ENCODE measurements at places on chromosomes 4 and X.

GRCh38 chr4:2733001-2733843 is 22.9 kb downstream of the TNIP2 start:
- no peak for DNase-seq

DNA sequence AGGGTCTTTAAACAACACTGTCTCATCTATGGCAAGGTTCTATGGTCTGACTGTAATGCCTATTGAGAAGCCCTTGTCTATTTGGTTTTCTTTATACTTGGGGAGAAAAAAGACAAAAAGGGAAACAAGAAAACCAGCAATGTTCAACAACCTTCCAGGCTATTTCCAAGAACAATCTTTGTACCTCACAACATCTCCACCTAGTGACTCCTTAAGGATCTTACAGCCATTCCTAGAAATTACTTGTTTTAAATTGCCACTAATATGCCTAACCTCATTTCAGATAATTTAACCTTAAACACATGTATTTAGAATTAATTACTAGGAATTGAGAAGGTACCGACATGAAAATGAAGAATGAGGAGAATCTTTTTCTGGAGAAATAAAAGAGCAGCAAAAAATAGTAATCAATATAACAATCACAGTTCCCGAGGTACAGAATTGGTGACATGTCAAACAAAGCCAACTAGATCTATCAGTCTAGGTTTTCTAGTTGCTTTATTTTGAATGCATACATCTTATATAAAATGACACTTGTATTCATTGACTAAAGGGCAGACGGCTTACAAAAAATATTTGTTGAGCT is 1.6 kb upstream of the RBM46 start:
- DNase-seq, result no peak

DNA sequence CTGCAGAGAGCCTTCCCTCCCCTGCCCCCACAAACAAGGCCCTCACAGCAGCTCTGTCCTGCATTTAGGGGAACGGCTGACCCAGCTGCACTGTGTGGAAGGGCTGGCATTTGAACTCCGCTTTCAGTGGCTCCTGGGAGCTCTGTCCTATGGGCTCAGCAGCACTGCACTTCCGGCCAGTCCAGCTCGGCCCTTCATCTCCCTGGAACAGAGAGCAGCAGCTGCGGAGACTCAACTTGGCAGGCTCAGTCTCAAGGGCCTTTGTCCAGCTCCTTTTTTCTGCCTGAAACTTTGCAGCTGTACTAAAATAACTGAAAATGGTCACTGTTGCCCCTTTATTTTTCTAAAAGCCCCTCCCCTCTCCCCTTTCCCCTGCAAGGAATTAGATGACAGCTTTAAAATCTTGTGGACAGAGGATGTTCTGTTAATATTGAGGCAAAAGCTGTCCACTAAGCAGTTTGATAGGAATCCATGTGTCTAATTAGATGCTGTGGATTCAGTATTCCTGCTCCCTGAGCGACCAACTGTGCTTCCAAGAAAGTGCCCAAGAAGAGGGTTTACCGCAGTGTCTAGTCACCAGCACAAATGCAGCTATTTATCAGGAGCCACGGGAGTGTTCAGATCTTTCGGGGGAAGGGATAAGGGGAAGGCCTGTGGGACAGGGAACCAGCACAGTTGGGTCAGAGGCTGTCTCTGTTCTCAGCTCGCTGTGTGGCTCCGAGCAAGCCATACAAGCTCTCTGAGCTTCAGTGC is 133.1 kb downstream of the AFAP1 start:
- DNase-seq, result no peak

- DNase-seq, result peak; percentile 24
Observed at GRCh38 chrX:155819966-155820491, 61.1 kb upstream of the VAMP7 start.

DNA sequence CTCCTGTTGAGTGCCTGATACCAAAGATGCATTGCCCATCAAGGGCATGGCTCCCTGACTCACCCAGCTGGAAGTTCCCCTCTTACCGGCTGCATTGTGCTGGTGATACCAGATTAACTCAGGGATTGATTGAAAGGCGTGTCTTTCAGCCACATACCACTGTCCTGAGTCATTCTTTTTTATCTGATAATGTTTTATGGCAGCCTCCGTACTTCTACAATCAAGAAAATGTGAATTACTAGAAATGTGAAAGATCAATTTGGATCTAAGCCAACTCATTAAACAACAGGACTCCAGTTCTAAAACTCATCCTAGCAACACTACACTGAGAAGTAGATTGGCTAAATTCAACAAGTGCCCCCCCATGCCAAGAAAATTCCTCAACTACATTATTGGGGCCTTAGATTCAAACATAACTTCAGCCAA is 40.0 kb downstream of the TXK start:
- DNase-seq, result no peak

DNA sequence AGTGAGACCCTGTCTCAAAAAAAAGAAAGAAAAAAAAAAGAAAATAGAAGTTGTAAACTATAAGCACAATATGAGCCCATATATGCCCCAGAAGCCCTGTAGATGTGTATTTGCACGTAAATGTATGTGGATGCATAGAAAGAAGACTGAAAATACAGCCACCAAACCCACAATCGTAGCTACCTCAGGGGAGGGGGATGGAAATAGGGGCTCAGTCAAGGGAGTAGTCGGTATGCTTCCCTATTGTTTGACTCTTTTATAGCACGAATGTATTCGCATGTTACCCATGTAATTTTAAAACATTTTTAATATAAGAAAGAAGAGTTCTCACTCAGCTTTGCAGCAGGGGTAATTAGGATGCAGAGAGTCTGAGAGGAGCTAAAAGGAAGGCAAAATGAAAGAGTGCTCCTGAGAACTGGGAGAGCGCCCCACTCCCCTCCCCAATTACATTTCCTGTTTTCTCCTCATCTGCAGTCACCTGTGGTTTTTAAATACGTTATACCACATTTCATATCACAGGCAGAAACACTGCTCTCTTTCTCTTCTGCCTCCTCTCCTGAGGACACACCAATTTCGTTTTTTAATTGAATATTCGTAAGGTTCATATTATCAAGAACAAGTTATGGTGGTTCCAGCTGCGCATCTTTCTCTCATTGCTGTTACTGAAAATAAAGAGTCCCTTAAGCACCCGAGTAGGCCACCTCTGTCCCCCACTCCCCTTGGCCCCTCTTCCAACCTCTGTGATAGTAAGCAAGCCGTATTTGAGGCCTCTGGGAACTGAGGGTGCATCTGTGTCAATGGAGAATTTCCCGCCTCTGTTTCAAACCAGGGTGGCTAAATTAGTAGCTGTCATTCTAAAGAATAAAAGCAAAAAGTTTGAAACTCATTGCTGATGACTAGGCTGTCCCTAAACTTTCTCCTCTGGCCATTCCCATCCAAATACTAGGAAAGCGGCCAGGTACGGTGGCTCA is 10.7 kb downstream of the SEPTIN6 start:
- no peak for DNase-seq

DNA sequence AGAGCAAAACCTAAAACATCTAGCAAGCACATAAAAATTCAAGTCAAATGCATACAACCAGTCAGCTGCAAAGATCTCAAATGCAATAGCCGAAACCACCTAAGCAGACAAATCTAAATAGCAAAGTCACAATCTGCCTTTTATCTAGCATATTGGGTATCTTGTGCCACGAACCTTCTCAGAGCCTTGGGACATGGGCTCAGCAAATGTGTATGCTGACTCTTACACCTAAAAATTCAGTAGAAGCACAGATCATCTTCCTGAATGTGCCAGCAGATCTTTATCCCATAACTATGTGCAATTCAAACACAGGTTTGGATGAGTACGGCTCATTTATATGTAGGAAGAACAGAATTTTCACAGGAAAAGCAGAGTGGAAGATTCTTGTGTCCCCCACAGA is 492.1 kb downstream of the INPP4B start:
- DNase-seq, result no peak

- DNase-seq, result no peak
Observed at GRCh38 chrX:17601441-17602200, 135.7 kb upstream of the SCML1 start.

DNA sequence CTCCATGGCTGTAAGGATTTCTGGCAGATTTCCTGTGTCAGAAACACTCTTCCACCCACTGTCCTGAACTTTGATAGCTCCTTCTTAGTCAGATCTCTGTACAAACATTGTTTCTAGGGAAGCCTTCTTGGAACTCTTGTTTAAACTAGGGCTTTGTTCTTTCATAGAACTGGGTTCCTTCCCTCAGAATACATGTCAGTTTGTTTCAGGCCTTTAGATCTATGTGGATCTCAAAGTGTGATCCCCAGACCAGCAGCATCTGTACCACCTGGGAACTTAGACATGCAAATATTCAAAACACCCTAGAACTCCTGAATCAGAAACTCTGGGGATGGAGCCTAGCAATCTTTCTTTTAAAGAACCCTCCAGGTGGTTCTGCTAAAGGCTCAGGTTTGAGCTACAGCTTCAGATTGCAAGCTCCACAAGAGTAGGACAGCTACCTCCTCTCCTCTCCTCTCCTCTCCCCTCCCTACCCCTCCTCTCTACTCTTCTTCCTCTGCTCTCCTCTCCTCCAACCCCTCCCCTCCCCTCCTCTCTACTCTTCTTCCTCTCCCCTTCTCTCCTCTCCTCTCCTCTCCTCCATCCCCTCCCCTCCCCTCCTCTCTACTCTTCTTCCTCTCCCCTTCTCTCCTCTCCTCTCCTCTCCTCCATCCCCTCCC is 12.7 kb downstream of the RASSF6 start:
- DNase-seq, result no peak

GRCh38 chrX:132638313-132638712 is 149.5 kb upstream of the MBNL3 start:
- DNase-seq, result no peak

- no peak for DNase-seq
Observed at GRCh38 chr4:73213916-73214653, 44.5 kb downstream of the ANKRD17 start.

GRCh38 chr4:48275247-48275646 is 5.6 kb upstream of the TEC start:
- DNase-seq, result no peak

DNA sequence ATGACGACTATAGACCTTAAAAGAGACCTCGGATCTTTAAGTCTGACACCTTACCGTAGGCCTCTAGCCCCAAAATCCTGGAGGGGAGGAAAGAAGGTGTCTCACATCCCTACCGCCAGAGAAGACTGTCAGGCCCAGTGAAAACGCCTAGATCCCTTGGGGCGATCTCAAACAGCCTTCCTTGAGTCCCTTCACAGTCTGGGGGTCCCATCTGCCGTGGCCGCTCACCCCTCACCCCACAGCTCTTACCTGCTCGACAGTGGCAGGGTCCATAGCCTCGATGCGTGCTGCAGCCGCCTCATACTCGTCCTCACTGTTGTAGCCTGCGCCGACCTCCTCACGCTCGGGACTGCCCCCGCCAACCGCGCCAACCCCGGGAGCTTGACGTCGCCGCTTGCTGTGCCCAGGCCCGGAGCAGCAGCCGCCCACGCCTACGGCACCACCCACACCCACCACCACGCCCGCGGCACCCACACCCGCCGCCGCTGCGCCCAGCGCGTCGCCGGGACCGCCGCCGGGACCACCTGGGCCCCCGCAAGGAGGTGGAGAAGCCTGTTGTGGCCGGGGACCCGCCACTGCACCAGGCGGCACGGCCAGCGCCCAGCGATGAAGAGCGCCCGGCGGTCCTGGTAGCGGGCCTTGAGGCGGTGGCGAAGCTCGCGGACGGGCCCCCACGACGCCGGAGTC is 536 bp downstream of the OTUD5 start:
- peak; percentile 46 for DNase-seq

GRCh38 chr4:42633605-42634388 is 23.1 kb downstream of the ATP8A1 start:
- DNase-seq, result no peak

GRCh38 chr4:105058177-105058812 is 88.4 kb upstream of the TET2 start:
- DNase-seq, result no peak

- no peak for DNase-seq
Observed at GRCh38 chr4:1261107-1261928, 12.4 kb upstream of the CTBP1 start.

DNA sequence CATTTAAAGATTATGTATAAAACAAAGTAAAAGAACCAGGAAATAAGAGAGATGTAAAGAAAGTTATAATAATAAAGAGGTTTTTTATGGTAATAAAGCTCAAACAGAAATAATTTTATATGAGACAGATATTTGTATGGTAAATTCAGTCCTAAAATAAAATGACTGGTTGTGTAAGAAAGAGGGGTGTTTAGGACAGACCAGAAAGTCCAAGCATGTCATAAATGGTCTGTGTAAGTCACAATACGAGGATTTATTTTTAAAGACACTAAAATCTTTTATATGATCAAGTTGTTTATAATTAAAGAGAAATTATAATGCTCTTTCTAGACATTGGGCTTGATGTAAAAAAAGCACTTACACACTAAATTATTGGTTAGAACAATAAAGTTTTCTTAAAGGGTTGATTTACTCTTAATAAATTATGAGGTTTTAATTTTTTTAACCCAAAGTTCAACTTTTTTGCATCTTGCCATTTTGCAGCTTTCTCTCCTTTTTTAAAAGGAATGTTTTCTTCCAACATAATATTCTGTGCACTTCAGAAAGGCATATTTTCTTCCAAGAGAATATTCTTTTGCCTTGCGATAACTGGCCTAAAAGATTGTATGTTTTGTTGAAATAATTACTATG is 61.9 kb upstream of the TCEAL2 start:
- no peak for DNase-seq

DNA sequence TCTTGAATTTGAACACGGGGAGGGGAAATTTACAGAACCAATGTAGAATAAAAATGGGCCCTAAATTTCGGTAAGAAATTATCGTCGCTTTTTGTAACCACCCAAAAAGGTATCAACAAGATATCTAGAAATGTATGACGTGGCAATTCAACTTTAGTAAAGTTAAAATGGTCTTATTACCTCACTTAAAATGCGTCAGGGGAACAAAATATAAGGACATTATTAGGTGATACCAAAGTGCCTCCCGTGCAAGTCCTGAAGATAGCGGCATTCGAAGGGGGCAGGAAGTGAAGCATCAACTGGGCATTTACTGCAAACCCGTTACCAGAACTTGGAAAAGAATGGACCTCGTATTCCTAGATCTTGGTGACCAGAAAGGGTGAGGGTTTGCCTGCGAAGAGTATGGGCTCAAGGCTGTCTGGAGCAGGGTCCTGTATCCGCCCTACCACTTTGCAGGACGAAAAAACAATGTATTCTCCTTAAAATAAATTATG is 980 bp downstream of the AP1S2 start:
- DNase-seq, result no peak

- DNase-seq, result no peak
Observed at GRCh38 chrX:56564921-56565840, 1.8 kb downstream of the UBQLN2 start.

- DNase-seq, result no peak
Observed at GRCh38 chr4:187103351-187103750, 379.7 kb upstream of the FAT1 start.

DNA sequence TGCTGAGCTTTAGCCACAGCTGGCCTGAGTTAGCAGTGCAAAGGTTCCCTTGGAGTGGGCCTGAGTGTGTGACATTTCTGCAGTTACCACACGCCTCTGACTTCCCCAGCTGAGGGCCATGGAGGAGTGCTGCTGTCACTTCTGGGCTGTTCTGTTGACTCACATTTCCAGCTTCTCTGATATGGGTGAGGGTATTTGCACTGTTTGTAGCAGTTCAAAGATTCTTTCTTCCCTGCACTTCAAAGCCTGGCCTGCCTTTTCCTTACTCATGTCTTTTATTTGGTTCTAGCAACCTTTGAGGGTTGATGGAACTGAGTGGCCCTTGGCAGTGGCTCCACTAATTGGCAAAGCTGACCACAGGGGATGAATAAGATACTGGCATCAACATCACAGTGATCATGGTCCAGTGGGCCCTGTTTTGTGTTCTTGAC is 26.4 kb upstream of the SCML1 start:
- no peak for DNase-seq

GRCh38 chr4:108644237-108644636 is 6.2 kb upstream of the OSTC start:
- no peak for DNase-seq

All from activated CD4-positive, alpha-beta T cell treated with anti-CD3 and anti-CD28 coated beads, Interleukin-2, amount 50 U/mL, for 4 hours (primary cell).